ENCODE measurements at places on chromosomes 3 and 15. TPM values are rescaled to one million over a fixed set of nuclear protein-coding genes. Genes with fewer than 3 reads are reported as not detected.

Gene NEK4
- total RNA-seq, result 14.3 TPM

Gene FAM3D
- not detected for total RNA-seq

Gene SOX14
- not detected for total RNA-seq

Gene LRRC31
- not detected for total RNA-seq

Gene CNBP
- 343 TPM for total RNA-seq

Gene INSYN1
- 2.2 TPM for total RNA-seq

Gene SLC9C1
- total RNA-seq, result not detected

Gene GRK7
- total RNA-seq, result not detected

Gene RASGRP1
- total RNA-seq, result 0.31 TPM

Gene CADPS
- total RNA-seq, result not detected

Gene THBS1
- total RNA-seq, result 53.2 TPM

Gene EEF1AKMT4
- 8.0 TPM for total RNA-seq

Gene FGF12
- 0.40 TPM for total RNA-seq

Gene FANCD2OS
- total RNA-seq, result not detected

Gene SQOR
- total RNA-seq, result 83.2 TPM

Gene GPR171
- total RNA-seq, result not detected

Gene PLA2G4E
- total RNA-seq, result not detected

Gene LIPC
- not detected for total RNA-seq

Gene BCL2A1
- total RNA-seq, result 11.4 TPM

Gene ARGFX
- not detected for total RNA-seq

Gene LRTM1
- total RNA-seq, result not detected

Gene C3orf20
- total RNA-seq, result not detected

Gene THRB
- total RNA-seq, result 0.83 TPM

Gene RBP2
- not detected for total RNA-seq

Gene MBD4
- total RNA-seq, result 28.3 TPM

Gene ZIC1
- not detected for total RNA-seq

Gene SHC4
- total RNA-seq, result 0.62 TPM

Gene ECE2
- not detected for total RNA-seq

Gene TRIM42
- not detected for total RNA-seq

Gene CISH
- 0.65 TPM for total RNA-seq

Gene IL17RD
- total RNA-seq, result 1.8 TPM

Gene FBLN2
- 3.1 TPM for total RNA-seq

Gene MASP1
- total RNA-seq, result not detected

Gene PLSCR5
- total RNA-seq, result not detected

Gene ERC2
- not detected for total RNA-seq

Gene DLL4
- total RNA-seq, result 1.2 TPM

Gene SLC2A2
- not detected for total RNA-seq

Gene BLOC1S6
- 16.4 TPM for total RNA-seq

Gene C2CD4B
- total RNA-seq, result not detected

Gene FAM107A
- 0.13 TPM for total RNA-seq

Gene CLRN1
- total RNA-seq, result not detected

Gene FXR1
- 107 TPM for total RNA-seq

Gene GOLGA6L7
- not detected for total RNA-seq

Gene GCNT3
- total RNA-seq, result 156 TPM

Gene TTLL13
- total RNA-seq, result 0.14 TPM

Gene REC114
- total RNA-seq, result not detected

Gene FETUB
- total RNA-seq, result 0.14 TPM

Gene PODXL2
- total RNA-seq, result 11.1 TPM

Gene CHRNA5
- total RNA-seq, result 32.6 TPM

Gene KBTBD13
- not detected for total RNA-seq

Gene GRM2
- total RNA-seq, result 0.07 TPM

Gene CLSTN2
- 0.02 TPM for total RNA-seq

Gene TM6SF1
- not detected for total RNA-seq

Gene GLDN
- total RNA-seq, result not detected

Gene PRSS50
- not detected for total RNA-seq

Measured in A549 treated with ZK216348 at 1 μM for 4 hours (cell line).